NCI-H1694 (cell line): ENCODE measurements at places on chromosomes 7 and 10.

DNA sequence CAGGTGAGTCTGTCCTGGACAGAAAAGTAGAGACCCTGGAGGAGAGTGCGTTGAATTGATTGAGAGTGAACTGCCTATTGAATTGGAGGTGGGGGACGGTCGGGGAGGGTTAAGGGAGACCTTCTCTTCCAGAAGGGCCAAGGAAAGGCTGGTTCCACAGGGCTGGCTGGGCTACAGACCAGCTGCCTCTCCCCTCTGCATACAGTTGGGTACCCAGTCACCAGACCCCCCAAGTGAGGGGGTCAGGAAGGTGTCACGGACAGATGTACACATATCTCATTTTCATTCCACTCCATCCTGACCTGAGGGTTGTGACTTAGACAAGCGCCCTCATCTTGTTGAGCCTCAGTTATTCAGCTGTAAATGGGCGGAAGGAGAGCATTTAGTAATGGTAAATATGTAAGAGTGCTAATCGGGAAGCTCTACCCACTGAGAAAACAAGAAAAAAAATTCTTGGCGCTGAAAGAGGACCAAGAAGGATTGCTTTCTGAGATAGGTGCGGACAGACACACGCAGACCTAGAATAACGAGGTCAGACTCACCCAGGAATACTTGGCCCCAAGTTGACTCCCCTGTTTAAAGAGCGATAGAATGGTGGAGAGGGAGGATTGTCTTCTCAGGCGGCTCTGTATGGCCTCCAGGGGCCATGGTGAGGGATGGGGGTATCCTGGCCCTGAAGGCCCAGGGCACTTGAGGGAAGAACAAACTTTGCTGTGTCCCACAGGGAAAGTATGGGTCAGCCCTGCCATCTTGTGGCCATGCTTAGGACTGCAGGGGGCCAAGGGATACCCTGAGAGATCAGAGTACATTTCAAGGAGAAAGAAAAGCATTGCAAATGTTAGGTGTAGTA lies 7.2 kb upstream of the MBL2 start:
- DNase-seq = no peak

GRCh38 chr10:4121502-4122380 lies 336.7 kb upstream of the KLF6 start:
- DNase-seq = no peak

DNA sequence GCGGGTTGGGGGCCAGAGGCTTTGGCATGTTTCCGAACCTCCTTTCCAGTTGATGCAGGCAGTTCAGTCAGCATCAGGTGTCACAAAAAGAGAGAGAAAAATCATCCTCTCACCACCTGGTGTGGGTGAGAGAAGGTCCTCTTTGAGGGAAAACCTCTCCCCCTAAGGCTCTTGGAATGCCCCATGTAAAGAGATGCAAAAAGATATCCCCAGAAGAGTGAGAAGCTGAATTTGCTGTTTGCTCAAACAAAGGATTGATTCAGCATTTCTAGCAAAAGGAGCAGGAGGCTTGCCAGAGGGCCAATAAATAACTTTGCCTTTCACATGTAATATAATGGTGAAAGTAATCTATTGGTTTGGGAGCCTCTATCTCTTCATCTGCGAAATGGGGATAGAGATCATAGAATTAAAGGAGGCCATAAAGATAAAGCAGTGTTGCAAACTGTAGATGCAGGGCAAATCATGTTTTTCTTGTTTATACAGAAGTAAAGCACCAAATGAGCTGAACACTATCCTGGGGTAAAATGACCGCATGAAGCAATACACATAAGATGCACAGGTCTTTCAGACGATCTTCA lies 425.9 kb downstream of the LRMDA start:
- DNase-seq = no peak

- DNase-seq = no peak
These were observed 222.6 kb upstream of the CNTNAP2 start for GRCh38 chr7:145893925-145894535.

DNA sequence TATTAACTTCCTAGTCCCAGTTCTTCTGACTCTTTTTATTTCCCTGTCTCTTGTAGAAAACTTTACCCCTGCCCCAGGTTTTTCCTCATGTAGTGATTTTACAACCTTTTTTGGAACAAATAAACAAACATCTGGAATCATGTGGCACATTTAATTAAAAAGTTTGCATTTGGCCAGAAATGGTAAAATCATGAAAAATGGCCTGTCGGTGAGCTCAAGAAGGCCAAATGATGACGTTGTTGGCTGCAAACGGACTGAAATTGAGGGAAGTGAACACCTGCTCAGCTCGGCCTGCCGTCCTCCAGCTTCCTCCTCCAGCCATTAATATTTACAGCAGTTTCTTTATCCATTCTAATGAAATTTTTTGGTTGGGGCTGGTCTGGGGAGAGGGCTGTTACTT lies 902.8 kb downstream of the LRMDA start:
- no peak for DNase-seq
